ENCODE measurements at places on chromosomes 11 and 22.

DNA sequence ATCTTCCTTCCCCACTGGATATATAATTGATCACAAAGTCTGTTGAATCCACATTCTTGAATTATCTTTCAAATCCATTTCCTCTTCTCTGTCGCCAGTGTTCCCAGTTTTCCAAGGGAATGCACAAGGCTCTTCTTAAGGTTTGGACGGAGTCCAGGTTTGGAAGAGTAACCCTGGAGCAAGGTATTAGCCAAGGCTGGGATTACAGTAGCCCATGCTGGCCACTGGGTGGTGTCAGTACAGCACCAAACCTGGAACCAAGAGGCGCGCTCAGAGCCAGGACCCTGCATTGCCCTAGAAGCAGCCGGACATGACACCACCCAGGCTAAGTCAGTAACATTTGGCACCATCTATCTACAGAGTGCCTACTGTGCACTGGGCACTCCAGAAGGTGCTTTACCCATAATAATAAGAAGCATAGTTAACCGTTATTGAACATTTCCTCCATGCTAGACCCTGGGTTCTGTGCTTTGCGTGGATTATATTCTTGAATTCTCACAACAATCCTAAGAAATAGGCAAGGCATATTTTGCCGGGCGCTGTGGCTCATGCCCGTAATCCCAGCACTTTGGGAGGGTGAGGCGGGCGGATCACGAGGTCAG lies 48.0 kb upstream of the CLPB start:
- no peak for DNase-seq

DNA sequence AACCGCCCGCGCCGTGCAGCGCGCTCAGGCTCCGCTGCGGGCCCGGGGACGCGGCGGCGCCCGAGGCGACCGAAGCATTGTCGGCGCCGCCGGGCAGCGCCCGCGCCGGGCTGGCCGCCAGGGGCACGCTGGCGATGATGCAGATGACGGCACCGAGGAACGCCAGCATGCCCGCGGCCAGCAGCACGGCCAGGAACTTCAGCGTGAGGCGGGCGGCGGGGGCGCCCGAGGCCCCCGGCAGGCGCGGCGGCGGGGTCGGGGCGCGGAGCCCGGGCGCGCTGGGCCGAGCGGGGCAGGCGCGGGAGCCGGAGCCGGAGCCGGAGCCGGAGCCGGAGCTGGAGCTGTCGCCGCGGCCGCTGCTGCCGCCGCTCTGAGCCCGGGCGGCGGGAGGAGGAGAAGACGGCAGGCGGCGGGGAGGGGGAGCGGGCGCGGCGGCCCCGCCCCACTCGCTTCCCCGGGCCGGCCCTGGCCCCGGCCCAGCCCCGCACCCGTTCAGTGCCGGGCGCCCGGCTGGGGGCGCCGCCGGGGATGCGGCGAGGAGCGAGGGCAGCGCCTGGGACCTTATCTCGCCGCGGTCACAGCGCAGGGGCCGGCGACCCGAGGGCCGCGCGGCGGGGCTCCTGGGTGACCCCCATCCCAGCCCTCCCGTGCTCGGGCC lies at the start of gene NPTXR:
NPTXR (minus strand) TSS at position 372 of the 658 bp plus-strand sequence.
- DNase-seq: no peak

DNA sequence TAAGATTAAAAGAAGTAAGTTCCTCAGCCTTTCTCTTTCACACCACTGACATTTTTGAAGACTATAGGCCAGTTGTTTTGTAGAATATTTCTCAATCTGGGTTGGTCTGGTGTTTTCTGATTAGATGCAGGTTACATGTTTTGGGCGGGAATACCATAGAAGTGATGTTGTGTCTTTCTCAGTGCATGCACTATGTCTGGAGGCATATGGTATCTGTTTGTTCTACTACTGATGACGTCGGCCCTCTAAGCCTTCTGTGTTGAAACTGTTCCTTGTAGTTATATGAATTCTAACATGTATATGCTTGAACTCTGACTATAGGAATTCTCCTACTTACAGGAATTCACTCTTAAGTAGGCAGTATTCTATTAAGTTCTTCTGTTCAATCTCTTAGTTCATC lies 21.6 kb downstream of the ZFTA start:
- DNase-seq: no peak

GRCh38 chr11:12585861-12586260 lies 88.4 kb upstream of the TEAD1 start:
- no peak for DNase-seq

DNA sequence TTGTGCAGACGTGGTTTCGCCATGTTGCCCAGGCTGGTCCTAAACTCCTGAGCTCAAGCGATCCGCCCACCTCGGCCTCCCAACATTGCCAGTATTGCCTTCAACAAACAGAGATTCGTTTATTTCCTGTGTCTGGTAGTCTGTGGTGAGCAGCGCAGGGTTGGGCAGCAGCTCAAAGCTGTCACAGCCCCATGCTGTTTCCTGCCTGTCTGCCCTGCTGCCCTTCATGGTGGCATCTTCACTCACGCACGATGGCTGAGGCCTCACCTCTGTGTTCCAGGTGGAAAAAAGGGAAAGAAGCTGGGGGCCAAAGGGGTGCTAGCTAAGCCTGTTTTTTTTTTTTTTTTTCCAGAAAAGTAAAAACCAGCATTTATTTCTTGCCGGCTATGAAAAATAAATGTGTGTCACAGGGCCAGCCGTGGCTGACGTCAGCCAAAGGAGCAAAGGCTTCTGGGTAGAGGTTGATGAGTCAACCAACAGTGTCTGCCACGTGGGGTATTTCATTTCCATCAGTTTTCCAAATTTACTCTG lies 28.8 kb downstream of the TBC1D22A start:
- peak; percentile 63 for DNase-seq

DNA sequence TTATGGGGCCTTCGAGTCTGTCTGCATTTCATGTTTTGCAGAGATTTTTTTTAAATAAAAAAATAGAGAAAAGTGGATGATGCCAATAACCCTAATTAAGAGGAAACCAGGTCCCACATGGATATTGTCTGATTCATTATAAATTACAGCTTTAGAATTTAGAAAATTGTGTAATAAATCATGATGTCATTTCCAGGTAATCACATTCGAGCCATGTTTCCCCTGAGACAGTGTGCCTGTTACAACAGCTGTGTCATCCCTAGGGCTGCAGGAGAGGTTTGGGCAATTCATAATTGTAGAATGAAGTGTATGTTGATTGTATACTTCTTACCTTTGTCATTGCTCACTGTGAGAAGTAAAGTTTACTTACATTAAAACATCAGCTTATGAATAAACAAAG lies 38.3 kb downstream of the NCAM1 start:
- DNase-seq: no peak

DNA sequence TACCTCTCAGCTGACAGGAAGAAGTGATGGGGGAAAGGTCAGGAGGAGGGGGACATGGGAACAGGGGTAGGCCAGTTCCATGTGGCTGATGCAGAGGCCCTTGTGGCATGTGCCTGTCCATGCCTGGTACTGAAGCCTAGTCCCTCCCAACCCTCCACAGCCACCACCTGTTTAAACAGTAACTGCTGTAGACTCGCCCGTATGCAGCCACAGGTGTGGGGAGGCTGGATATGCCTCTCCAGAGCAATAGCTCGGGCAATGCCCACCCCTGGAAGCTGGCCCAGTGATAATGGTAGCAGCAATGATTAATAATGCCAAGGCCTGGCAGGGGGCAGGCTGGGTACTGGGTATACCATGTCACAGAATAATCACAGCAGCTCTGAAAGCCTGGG lies 2.3 kb downstream of the SMTN start:
- no peak for DNase-seq

DNA sequence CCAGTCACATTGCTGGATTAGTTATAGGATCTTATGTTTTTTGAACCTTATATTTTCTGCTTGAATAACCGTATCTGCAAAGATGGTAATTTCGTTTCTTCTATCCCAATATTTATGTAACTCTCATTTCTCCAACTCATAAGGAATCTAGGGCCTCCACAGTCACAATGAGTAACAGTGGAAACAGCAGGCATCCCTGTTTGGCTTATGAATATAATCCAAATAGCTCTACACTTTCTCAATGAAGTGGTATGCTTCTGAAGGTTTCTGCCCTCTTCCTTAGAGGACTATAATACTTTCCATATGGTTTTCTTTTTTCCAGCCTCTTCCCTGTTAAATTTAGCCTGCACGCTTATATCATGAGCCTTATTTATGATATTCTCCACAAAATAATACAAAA lies 16.5 kb downstream of the ATP6V1E1 start:
- DNase-seq: no peak

DNA sequence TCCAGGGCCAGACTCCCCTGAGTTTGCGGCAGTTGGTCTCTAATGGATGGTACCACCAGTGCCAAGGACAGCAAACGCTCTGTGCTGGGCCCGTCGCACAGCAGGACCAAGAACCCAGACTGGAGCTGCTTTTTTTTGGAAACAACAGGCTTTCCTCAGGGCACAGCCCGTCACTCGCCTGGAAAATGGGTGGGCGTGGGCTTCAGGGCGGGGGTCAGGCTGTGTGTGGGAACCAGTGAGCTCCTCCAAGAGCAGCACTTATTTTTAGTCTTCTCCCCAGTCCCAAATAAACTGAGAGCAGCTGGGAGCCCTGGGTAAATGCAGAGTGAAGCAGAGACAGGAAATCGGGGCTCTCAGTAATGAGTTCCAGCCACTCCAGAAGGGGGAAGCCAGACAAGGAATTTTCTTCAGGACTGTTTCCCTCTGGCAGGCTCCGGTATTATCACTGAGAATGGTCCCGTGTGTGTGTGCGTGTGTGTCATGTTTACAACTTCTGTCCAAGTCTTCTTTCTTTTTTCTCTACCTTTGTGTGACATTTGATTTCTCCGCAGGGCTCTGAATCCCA lies 63.0 kb downstream of the PPFIBP2 start:
- no peak for DNase-seq

- no peak for DNase-seq
These were observed 24.6 kb downstream of the MAML2 start for GRCh38 chr11:96318399-96318798.

DNA sequence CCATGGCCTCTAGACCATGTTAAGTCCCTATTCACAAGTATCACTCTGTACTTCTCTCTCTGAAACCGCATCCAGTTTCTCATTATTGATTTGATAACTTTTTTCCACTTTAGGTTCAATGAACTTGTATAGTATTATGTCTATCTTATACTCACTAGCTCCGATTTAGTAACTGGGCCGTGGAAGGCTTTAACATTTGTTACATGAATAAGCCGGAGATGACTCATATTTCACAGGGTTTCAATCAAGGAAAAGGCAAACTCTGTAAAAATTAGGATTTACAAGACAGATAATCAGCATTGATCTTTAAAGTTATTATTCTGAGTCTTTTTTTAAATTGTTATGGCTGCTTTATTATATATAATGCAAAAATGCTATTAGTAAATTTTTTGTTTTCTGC lies 662.2 kb upstream of the CNTN5 start:
- no peak for DNase-seq

All from stimulated activated CD8-positive, alpha-beta memory T cell treated with anti-CD3 and anti-CD28 coated beads, Interleukin-15, amount 100 ng/mL, for 1 hour (primary cell).